ENCODE measurements at places on chromosomes 11 and 22.

DNA sequence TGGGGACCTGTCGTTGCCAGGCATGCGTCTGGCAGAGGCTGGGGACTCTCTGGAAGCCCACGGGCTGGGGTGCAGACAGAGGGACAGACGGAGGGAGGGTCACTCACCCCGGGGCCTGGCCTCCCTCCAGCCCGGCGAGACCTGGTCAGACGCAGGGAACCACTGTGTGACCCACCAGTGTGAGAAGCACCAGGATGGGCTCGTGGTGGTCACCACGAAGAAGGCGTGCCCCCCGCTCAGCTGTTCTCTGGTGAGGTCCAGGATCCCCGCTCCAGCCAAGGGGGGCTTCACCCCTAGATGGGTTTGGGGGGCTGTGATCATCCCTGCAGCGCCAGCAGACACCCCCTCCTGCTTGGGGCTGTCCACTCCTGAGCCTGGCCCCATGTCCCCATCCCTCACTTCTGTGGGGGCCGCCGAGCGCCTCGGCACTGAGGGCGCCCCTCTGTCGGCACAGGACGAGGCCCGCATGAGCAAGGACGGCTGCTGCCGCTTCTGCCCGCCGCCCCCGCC lies 23.6 kb upstream of the MUC5B start:
- no peak for DNase-seq

GRCh38 chr22:17159504-17159951 lies 451 bp upstream of the HDHD5 start:
- DNase-seq = peak; percentile 55

DNA sequence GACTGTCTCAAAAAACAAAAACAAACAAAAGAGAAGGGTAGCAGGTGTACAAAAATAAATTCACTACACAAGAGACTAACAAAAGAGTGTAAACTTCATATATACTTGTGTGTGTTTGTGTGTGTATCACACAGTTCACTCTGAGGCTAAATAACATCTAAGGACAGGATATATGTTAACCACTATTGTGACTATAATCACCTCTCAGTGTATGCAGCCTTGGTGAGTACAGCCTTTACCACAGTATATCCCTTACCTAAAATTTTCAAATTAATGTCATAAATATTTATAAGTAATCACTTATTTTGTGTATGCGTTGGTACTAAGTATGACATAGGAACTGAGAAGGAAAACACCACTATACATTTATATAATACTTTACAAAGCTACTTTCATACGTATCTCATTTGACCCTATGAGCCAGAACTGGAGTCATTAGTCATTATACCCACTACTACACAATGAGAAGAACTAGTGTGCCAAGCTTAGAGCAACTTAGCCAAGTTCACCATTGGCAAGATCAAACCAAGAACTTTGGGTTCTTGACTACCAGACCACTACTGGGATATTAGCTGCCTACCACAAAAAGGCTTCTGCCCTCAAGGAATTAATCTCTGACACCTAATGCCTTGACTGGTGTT lies 116.7 kb downstream of the SGSM3 start:
- DNase-seq = no peak

GRCh38 chr11:45590743-45591142 lies 74.7 kb downstream of the CHST1 start:
- DNase-seq = peak; percentile 35

DNA sequence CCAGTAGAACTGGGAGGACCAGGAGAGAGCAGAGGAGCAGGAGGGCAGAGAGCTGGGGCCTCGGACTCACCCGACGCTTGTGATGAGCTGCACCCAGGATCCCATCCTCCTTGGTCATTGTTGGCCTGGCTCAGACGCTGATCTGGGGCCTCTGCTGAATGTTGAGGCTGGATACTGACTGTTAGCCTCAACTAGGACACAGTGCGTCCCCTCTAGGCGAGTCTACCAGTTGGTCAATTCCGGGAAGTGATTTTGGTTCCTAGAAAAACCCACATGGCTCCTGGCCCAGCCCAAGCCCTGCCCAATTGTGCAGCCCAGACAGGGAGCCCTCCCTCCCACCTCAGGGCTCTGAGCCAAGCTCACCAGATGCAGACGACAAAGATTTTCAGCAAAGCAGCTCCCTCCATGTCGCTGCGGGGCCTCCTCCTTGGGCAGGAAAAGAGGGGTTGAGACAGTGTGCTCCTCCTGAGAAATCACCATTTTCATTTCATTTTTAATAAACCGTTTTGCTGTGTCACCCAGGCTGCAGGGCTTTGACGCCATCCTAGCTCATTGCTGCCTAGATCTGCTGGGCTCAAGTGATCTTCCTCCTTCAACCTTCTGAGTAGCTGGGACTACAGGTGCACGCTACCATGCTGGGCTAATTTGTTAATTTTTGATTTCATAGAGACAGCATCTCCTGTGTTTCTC lies at the start of gene APOL4:
APOL4 (minus strand) TSS at position 180 of the 690 bp plus-strand sequence; CDS start at position 105, 75 bp downstream.
- DNase-seq = peak; percentile 34
